ENCODE measurements at places on chromosomes 2 and 18. TPM values are rescaled to one million over a fixed set of nuclear protein-coding genes. Genes with fewer than 3 reads are reported as not detected.
A peak's percentile ranks its signal among the peaks of the same experiment; 100 is the strongest.

Gene SEPTIN10
- 46.5 TPM for total RNA-seq

Gene SERPINB11
- not detected for total RNA-seq

Gene UGT1A7
- total RNA-seq, result not detected

- no peak for DNase-seq
Observed at GRCh38 chr2:105510761-105511528, 112.1 kb upstream of the FHL2 start.

- no peak for DNase-seq
Observed at GRCh38 chr2:239939736-239940483, 85.2 kb downstream of the NDUFA10 start.

- peak; percentile 31 for DNase-seq
Observed at GRCh38 chr18:56789004-56789888, 138.1 kb downstream of the WDR7 start.

GRCh38 chr2:239391286-239392071 is 9.3 kb downstream of the HDAC4 start:
- DNase-seq, result no peak

Measured in body of pancreas (tissue), 4 donors.